Activated gamma-delta T cell treated with Interleukin-2 at 50 U/mL for 16 hours (primary cell): ENCODE measurements at places on chromosomes 3 and 15.

- no peak for DNase-seq
Measured at GRCh38 chr3:188697127-188697526, 474.6 kb upstream of the TPRG1 start.

DNA sequence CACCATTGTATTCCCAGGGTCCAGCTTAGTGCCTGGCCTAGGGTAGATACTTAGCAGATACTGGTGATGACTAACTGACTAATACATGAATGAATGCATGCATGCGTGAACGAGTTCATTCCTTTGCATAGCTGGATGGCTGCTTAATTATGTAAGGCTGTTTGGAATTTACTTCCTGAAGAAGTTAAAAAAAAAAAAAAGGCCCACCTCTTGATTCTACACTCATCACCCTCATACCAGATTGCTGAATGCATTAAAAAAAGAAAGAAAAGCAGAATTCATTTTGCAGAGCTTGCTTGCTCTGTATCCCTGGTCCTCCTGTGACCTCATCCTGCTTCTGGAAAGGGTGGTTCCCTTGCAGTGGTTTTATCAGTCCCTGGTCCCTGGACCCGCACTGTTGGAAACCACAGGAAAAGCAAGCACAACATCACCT, 277.6 kb upstream of the CFAP20DC start:
- DNase-seq, result no peak

- DNase-seq, result no peak
Measured at GRCh38 chr15:47814620-47815019, 97.3 kb downstream of the SEMA6D start.

- DNase-seq, result no peak
Measured at GRCh38 chr3:52262447-52262846, 16.0 kb downstream of the WDR82 start.

- DNase-seq, result no peak
Measured at GRCh38 chr15:54810031-54810430, 386.7 kb downstream of the RSL24D1 start.

DNA sequence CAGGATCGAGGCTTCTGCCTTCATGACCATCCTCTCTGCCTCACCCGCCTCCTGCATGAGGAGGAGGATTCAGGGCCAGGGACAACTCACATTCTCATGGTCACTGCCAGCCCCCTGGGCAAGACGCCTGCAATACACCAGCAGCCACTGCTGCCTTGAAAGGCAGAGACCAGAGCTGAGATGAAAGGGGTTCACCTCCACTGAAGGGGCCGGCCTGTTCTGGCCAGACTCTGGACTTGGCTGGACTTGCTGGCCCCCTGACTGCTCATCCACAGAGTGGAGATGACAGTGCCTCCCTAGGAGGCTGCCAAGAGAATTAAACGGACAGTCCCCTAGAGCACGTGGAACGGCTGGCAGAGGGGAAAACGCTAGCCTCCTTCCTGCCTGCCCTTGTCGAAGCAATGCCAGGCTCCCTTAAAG, 35.2 kb downstream of the MGLL start:
- no peak for DNase-seq

GRCh38 chr3:120428924-120429323, 21.9 kb downstream of the FSTL1 start:
- no peak for DNase-seq

DNA sequence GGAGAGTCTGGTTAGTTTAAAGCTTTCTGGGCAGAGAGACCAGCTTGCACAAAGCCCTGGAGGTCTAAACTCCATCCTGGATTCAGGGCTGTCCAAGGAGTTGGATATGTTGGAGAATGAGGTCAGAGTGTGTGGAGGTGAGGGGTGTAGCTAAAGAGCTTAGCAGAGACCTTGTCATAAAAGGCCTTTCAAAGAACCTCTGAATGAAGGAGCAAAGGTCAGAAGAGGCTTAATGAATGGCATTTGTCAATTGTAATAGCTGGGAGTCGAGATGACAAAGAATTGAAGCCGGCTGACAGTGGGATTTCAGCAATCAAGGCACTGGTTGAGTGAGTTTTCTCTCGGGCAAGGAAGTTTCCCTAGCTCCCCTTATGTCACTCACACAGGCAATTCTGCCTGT, 202.6 kb downstream of the PDCD6IP start:
- no peak for DNase-seq

- DNase-seq, result no peak
Measured at GRCh38 chr3:87145553-87145952, 81.6 kb upstream of the CHMP2B start.

DNA sequence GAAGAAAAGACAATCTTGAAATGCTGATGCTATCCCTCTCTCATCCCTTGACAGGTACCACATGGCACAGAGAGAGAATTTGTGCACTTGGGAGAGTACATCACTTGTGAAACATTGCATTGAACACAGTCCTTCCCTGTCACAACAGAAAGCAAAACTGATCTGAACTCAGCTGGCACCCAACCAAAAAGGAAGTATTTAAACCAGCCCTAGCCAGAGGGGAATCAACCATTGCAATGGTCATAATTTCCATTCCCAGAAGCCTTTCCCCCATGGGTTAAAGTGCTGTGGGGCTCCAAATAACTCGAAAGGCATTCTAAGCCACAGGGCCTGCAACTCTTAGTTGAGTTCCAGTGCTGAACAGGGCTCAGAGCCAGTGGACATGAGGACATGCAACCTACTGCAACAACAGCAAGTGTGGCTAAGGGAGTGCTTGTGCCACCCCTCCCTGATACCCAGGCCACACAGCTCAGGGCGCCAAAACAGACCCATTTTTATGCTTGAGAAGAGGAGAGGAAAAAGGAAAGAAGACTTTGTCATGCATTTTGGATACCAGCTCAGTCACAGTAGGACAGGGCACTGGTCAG, 530.8 kb upstream of the BCHE start:
- no peak for DNase-seq

DNA sequence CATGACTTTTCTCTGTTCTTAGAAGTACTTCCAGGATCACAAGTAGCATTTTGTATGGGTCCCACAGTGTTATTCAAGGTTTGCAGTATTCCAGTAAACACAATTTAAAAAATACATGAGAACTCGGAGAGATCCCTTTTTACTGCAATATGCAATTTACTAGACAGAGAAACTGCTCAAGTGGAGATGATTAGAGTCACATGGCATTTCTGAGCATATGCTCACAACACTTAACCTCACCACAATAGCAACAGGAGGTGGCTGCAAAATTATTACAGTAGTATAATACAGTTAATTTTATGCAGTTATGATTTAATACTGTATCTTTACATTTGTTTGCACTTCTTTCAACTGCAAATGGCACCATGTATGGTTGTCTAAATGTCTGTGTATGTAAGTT, 87.5 kb downstream of the PIK3CB start:
- no peak for DNase-seq

DNA sequence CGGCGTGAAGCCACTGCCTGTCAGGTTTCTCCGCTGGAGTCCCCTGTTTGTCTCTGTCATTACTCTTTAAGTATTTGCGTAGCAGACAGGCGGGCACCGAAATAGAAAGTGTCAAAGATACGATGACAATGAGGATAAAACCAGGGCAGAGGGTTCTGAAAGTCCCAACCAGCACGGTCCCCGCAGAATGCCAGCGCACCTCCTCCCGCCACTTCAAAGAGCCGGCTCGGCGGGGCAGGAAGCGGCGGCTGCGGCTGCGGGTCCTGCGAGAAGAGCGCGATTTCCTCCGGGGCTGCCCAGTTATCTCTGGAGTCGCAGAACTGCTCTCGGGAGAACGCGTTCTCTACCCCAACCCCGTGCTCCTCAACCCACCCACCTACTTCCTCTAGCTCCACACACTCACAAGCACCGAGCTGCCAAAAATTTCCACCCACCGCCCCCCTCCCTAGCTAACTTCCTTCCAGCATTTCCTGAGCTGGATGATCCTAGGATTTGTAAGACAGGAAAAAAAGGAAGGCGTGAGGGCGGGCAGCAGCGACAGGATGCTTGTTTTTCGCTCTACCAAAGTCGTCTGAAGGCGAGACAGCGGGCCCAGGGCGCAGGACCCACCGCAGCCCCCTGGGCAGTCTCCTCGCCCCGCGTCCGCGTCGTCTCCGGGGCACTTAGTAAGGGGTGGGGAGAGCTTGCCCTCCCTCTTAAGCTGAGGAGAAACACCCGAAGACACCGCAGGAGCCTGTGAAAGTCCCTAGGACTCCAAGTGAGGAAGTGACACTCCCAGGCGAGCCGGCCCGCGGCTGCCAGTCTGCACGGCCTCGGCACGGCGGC, at the start of gene ARHGAP31:
TSS of gene ARHGAP31 (plus strand) at position 513 of the 825 bp plus-strand sequence. CDS start 522 bp downstream, outside the sequence.
- DNase-seq, result peak; percentile 81

GRCh38 chr3:115660646-115661337, 37.5 kb downstream of the GAP43 start:
- no peak for DNase-seq

GRCh38 chr3:158127250-158128219, 17.6 kb downstream of the RSRC1 start:
- DNase-seq, result no peak

- no peak for DNase-seq
Measured at GRCh38 chr3:183782576-183783276, 42.7 kb downstream of the MAP6D1 start.

- DNase-seq, result no peak
Measured at GRCh38 chr3:195820901-195821300, 9.2 kb upstream of the MUC4 start.

- no peak for DNase-seq
Measured at GRCh38 chr3:78913711-78914110, 854.1 kb downstream of the ROBO1 start.

DNA sequence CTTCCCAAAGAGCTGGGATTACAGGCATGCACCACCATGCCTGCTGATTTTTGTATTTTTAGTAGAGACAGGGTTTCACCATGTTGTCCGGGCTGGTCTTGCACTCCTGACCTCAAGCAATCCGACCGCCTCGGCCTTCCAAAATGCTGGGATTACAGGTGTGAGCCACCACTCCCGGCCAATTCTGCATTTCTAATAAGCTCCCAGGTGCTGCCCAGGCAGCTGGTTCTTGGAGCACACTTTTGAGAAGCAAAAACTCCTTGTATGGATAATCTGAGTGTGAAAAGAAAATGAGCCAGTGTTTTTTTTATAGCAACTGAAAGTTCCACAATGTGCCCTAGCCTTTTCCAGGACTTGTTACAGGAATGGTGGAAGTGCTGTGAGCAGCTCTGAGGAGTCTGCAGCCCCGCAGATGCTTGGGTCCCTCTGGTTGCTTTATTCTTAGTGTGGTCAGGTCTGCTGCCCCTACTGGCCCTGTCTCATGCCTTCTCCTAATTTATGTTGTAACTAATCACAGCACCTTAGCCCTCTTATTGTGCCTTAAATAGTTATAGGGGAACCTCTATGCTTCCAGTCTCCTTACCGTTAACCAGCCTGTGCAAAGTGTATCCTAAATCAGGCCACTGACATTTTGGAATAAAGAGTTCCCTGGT, 13.5 kb upstream of the KCNAB1 start:
- no peak for DNase-seq

- DNase-seq, result no peak
Measured at GRCh38 chr3:158420654-158421396, 150.2 kb upstream of the MLF1 start.

DNA sequence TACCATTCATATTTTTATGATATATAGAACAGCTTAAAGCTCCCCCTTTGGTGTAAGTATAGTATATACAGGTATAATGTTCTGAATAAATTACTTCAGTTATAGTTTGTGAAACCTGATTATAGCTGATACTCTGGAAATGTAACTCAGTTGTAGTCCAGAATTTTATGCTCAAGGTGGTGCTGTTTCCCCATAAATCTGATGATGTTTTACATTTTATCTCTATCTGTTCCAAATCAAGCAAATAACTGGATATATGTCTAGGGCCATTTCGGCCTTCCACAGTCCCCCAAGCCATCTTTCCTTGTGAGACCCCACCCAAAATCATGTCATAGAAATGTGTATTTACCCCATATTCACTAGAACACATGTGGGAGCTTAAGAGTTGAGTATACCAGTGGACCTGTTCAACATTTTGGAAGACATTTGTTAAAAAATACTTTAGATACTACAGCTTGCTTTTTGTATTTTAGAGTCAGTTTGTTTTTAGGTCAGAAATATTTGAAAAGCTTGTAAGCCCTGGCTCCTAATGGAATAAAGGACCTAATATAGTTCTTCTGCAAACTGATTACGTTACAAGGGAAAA, 107.1 kb downstream of the ATG7 start:
- no peak for DNase-seq

DNA sequence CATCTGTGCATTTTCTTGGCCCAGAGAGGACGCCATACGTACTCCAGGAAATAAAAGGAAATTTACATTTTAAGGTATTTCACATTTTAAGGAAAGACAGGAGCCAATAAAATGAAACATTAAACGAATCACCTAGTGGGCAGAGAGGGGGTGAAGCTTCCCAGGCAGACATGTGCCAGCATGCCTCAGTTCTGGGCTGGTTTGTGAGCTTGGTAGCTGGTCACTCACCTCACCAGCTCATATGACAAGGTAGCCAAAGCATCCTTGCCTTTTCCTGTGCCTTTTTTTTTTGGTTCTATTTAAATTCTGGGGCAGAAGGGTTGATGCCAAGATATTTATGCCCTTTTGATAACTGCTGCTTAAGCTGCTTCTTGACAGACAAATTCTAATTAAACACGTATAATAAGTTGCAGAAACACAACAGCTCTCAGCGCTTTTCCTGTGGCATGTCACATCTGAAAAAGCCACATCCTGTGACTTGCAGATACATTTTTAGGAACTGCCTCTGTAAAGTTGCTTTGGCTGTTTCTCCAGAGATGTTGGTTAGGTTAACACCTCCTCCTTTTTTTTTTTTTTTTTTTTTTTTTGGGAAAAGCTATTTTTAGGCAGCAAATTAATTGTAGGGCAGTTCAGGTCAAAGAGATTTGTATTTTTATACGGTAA, 218.6 kb downstream of the PDCD6IP start:
- DNase-seq, result peak; percentile 13

DNA sequence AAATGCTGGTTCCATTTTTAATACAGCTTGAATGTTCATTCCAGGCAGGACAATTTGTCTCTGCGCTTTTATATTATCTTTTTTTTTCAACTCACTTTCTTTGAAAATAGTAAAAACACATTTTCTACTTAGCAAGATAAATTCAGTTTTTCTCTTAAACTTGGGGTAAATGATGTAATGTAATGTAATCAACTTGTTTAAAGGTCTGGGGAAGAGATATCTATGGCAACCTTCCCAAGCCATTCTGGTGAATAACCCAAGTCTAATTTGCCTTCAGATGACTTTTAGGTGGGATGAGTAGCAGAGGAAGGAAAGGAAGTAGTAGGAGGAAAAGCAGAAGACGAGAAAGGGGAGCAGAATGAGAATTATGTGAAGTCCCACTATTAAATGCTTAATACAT, 335.1 kb downstream of the SV2B start:
- no peak for DNase-seq

DNA sequence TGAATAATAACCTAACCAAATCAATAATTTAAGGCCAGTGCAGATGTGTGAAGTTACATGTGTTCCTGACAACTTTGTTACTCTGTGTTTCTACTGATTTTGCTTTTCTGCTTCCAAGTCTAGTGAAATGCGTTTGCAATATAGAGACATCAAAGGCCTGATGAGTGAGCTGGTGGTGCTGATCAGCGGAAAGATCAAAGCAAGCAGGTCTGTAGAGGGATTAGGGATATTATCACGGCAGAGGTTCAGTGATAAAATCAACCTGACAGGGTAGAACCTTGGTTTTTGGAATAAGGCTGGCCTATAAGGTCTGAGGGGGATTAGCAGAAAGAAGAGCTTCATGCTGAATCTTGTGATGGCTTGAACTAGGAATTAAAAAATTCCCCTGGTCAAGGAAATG, 111.7 kb downstream of the EDEM1 start:
- no peak for DNase-seq

GRCh38 chr3:147410116-147410525, 956 bp downstream of the ZIC1 start:
- DNase-seq, result no peak

- DNase-seq, result no peak
Measured at GRCh38 chr3:41299036-41299435, 99.7 kb downstream of the CTNNB1 start.
